Brain microvascular endothelial cell (primary cell): ENCODE measurements at places on chromosomes 4 and X.

GRCh38 chr4:122100508-122100907, 51.6 kb upstream of the BLTP1 start:
- DNase-seq, result no peak

DNA sequence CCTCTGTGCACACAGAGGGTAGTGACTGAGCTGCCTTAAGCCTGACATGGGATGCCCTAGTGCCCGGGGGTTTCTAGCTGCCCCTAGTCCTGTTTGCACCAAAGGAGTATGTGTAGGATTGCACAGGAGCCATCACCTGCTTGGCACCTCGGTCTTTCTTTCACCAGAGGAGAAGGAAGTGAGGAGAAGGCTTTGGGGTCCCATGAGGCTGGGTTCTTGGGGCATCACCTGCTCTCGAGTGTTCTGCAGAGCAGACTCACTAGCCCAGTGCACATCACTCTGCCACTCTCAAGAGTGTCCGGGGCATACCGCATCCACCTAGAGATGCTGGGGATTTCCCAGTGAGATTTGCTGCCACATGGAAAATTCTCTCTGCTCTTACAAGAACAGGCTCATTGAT, 40.5 kb upstream of the GPR78 start:
- no peak for DNase-seq

- no peak for DNase-seq
Observed at GRCh38 chr4:128373628-128374027, 86.0 kb upstream of the PGRMC2 start.

GRCh38 chrX:100204534-100204933, 205.5 kb downstream of the PCDH19 start:
- no peak for DNase-seq

DNA sequence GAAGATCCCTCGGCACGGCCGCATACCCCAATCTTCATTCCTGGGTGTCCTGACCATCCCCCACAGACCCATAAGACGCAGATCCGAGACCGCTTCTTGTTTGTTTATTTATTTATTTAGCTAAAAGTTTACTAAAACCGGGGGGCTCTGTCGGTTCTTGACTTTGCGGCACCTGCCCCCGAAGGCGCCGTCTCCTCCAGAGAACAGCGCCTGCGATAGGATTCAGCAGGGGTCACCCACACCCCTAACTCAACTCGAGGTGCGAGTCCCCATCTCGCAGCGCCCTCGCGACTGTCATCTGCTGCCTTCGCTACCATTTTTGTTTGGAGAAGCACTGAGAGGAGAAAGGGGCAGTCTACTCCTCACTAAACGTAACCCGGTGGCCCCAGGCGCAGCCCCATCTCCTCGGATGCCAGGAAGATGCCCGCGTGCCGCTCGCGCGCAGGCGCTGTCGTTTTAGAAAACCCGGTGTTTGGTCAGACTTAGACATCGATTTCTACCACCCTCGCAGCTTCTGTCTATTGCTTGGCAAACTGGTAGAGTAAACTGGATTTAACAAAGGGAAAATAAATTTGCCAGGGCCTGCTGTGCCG, 18.9 kb upstream of the GPR101 start:
- DNase-seq, result no peak

DNA sequence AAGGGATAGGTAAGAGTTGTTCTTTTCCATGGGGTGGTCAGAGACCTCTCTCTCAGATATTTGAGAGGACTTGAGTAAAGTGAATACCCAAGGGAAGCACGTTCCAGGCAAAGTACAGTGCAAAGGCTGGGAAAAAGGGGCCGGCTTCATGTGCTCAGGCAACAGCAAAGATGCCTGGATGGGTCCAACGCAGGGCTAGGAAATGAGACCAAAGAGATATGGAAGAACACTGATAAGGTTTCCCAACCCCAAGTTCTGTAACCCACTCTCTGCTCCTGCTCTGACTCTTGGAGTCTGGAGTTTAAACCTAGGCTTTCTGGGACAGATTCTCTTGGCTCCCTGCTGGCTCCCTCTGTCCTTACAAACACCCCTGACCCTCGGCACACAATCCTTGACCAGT, 36.2 kb upstream of the PROM1 start:
- no peak for DNase-seq
